ENCODE measurements at places on chromosomes 7 and 10.

DNA sequence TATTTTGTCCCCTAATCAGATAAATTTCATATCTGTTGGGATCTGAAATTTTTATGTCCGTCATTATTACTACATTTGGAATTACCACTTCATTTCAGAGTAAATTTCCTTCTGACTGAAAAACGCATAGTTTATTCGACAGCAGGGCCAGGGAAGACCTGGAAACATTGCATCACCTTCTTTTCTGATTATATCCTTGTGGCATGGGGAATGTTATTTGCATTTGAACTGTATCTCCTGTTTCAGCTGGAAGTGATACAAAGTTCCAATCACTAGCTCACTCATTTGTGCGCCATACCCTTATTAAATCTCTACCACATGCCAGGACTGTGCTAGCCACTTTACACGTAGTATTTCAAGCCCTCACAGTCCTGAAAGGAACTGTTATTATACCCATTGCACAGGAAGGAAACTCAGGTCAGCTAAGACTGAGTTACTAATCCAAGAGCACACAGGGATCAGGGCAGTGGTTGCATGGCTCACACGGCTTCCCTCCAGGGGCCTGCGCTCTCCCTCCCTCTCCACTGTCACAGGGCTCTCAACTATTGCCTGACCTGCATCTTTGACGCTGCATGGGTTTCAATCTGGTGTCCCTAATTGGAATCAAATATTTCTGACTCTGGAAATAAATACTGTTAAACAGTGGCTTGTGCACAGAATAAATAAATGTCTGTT, 84.4 kb upstream of the NANOS1 start:
- DNase-seq = no peak

- no peak for DNase-seq
Measured at GRCh38 chr10:42987121-42987541, 89.7 kb upstream of the RET start.

- no peak for DNase-seq
Measured at GRCh38 chr10:97494151-97494550, 4.1 kb downstream of the MMS19 start.

GRCh38 chr7:43790006-43790405, 31.5 kb downstream of the BLVRA start:
- DNase-seq = no peak

DNA sequence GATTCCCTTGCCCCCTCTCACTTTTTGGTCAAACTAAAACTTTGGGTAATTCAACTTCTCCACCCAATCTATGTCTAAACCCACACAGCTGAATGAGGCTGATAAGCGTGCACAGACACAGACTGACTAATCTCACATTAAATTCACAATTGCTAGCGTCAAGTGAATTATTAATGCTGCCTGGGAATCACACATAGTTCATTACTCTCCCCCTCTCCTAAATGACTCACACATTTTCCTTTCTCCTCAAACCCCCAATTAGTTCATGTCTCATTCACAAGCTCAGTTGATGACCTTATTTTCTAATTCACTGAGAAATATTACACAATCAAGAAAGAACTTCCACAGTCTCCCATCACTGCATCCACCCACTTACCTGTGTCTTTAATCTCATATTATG, 14.5 kb downstream of the KLF14 start:
- DNase-seq = no peak

Measured in activated effector memory CD4-positive, alpha-beta T cell treated with Interleukin-2 at 50 U/mL for 16 hours (primary cell).